ENCODE measurements at places on chromosomes 2 and 18. TPM values are rescaled to one million over a fixed set of nuclear protein-coding genes. Genes with fewer than 3 reads are reported as not detected.

DNA sequence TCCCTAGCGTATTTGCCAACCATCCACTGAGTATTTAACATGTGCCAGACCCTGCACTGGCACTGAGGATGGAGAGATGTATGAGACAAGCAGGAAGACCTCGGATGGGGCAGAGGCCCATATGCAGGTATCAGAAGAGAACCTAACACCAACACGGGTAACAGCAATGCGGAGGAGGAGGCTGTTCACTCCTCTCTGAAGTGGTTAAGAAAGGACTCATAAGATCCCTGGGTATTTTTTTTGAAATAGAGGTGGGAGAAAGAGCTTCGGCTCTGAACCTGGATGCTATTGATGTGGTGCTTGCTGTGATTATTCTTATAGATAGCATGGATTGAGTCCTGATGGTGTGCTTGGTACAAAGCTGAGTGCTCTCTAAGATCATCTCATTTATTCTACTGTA, 418.3 kb downstream of the LPIN1 start:
- DNase-seq = no peak

- no peak for DNase-seq
Measured at GRCh38 chr18:9453283-9453682, 22.0 kb upstream of the RALBP1 start.

DNA sequence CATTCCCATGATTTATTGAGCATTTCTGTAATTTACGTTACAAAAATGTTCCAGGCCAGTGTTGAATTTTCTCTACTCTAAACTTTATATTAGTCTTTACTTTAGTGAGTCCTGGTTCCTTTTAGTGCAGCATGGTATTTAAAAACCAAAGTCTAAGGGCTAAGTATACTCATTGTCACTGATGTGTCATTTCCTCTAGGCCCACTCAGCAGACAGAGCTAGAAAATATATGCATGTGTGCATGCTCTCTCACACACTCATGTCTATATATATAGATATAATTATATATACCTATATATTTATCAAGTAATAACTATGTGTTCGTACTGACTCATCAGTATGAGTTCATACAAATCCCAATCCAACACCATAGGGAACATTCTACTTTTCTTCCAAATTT, 132.5 kb upstream of the SLC8A1 start:
- DNase-seq = no peak

GRCh38 chr18:24999650-25000267, 352.2 kb downstream of the ZNF521 start:
- DNase-seq = no peak

DNA sequence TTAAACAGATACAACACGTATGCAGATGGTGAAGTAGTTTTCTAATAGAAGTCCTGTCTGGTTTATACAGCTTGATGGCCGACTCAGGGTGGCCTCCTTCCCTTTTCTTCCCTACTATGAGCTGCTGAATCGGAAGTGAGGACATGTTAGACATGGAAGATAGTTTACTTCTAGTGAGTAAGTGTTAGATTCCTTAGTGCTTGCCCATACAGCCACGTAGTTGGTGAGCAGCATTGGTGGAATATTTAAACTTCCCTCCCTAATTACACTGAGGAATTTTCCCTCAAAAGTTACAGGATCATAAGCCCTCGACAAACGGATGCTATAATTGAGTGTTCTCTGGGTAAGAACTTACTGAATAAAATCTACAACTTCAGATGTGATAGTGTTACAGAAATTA, 52.1 kb downstream of the RHBDD1 start:
- no peak for DNase-seq

DNA sequence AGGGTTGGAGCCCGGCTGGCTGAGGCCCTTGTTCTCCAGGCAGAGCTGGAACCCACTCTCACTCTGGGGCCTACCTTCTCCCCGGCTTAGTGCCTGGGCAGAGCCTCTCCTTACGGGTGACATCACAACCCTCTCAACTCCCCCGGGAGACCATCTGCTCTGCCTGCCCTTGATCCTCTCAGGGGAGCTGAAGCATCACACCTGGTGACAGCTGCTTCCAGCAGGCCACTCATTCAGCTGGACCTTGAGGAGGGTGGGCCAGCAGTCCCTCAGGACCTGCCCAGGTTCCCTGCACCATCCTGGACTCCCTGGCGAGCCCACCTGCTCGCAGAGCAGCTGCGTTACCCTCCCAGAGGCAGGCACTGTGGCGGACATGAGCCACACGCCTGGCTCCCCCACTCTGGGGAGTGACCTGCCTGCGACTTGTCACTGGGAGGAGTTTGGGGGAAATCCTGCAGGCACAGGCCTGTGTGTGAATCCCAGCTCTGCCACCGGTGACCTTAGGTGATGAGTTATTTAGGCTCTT, 13.1 kb downstream of the HS6ST1 start:
- no peak for DNase-seq

GRCh38 chr18:72830109-72830508, 37.7 kb downstream of the NETO1 start:
- DNase-seq = no peak

DNA sequence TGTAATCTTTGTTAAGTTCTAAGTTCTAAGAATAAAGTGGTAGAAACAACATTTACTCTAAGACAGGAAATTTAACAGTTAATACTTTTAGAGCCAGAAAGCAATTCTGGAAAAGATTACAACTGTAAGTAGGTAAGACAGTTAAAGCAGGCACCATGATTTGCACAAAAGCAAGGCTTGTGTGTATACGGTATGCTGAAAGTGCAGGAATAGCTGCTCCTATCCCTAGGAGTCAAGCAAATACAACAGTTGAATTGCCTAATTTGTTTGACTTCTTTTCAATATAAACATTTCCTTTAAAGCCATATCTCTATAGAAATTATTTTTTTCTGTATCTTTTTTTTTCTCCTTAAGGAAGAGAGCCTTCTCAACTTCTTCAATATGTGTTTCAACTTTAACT, 116.4 kb downstream of the KCNJ3 start:
- DNase-seq = no peak

DNA sequence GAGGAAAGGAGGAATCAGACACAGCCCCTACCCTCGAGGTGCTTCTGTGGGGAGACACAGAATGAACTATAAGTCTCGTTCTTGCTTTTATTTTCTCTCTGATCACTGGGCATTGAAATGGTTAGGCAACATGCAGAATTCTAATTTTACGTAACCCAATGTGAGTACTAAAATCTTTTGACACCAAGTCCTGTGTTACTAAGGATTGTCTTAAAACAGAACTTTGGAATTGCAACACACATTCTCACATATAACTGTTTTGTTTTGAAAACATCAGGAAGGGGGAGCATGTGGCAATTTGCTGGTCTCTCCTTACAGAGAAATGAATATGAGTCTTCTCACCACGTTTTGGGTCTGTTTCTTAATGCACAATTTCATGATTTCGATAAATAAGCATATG, 23.6 kb upstream of the SULT1C4 start:
- DNase-seq = no peak

GRCh38 chr2:228848638-228849037, 422.4 kb downstream of the PID1 start:
- DNase-seq = no peak

GRCh38 chr2:42910645-42911405, 118.4 kb upstream of the HAAO start:
- DNase-seq = no peak

DNA sequence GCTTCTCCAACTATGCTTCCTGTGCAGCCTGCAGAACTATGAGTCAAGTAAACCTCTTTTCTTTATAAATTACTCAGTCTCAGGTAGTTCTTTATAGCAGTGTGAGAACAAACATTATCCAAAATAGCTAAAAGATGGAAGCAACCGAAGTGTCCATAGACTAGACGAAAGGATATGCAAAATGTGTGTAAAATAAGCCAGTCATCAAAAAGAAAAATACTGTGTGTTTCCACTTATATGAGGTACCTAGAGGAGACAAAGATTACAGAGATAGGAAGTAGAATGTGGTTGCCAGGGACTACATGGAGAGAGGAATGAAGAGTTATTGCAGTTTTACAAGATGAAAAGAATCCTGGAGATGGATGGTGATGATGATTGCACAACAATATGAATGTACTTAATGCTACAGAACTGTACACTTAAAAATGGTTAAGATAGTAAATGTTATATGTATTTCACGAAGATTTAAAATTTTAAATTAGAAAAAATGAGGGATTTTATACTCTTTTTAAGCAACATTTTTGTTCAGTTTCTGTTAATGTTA, 99.3 kb upstream of the FN1 start:
- no peak for DNase-seq

DNA sequence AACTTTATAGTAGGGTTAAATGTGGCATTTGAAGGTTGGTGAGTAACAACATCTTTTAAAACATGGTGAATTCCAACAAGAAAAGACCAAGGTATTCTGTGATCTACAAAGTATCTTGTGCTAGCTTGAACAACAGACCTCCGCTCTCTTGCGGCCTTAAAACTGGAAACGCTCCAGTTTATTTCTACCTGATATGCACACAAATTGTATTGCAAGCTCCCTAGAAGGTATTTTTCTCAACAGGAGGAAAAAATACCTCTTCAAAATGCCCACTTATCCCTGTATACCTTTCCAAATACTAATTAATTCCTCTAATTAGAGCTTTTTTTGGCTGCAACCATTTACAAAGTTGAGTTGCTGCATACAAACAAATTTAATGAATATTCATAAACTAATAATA, 69.5 kb downstream of the KCNH7 start:
- no peak for DNase-seq

DNA sequence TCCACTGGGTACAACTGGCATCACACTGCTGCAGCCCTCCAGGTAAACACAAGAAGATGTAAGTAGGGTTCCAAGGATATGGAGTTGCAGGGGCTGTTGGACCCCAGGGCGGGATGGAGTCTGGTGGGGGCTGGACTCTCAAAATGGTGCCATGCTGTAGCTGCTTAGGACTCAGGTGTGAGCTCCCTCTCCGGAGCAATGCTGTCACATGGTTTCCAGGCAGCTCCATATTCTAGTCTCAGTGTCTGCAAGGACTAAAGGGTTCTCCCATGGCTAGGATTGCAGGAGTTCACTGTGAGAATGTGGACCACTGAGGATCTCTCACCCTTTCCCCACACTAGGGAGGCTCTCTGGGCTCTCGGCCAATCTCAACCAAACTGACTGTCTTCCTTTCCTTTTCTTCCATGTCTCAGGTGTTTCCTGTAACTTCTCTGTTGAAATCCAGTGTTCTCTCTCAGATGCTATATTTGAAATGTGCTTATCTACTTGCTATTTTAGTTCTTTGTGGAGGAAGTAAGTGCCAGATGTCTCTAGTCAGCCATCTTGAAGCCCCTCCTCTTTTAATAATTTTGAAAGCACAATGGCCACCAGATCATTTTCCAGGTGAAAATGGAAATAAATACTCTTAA, 57.6 kb downstream of the CCNT2 start:
- DNase-seq = no peak

DNA sequence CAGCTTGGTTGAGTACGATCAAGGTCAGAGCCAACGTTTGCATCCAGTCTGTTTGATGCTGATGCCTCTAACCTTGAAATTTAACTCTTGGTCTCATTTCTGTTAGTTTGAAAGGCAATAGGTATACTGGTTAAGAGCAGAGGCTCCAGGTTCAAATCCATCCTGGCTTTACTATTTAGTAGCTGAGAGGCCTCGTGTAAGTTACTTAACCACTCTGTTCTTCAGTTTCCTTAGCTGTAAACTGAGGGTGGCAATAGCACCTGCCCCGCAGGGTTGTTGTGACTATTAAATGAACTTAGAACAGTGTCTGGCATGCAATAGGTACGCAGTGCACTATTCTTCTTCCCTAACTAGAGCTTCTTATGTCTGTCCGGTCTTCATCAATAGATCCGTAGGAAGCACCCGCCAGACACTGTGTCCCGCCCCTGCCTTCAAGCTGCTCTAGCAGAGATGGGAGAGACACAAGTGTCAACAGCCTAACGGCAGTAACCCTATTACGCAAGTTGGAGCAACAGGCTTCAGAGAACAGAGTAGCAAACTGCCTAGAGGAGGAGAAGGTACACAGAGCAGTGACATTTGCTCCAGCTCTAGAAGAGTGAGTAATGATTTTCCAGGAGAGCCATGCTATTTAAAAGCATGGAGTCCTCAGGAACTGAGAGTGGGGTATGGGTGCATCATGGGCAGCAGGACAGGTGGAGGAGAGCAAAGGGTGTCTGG, 62.7 kb upstream of the ST3GAL5 start:
- DNase-seq = no peak

- DNase-seq = no peak
Measured at GRCh38 chr2:238567067-238567855, 140.5 kb downstream of the ASB1 start.

DNA sequence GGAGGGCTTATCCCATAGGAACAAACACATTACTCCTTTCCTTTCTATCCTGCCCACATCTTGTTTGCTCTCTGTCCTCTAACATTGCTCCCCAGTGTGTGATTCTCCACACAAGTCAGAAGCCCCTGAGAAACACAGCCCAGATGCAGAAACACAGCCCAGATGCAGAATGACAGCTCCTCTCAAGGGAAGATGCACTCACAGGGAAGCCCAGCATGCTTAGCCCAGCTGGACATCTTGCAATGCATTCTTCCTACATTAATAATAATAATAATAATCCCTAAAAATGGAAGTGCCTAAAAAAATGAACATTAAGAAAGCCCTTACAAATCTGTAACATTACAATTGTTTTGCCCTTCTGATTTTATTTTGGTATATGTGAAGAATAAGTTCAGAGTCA, 172.1 kb downstream of the CBLN2 start:
- DNase-seq = no peak

DNA sequence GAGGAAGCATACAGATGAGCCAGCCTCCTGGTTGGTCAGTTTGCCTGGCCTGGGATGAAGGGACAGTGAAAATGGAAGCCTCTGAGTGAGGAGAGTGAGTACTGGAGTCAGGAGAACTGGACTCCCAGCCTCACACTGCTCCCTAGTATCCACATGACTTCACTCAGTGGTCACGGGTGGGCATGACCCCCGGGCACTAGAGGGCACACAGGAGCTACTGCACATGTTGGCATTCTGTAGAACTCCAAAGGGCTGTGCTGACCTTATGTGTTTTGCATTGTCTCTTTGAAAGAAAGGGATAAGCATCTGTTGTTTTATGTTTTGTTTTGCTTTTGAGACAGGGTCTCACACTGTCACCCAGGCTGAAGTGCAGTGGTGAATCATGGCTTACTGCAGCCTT, 23.7 kb downstream of the NCAPH start:
- DNase-seq = peak; percentile 59

- peak; percentile 63 for DNase-seq
Measured at GRCh38 chr2:19488009-19488691, 129.7 kb upstream of the OSR1 start.

- no peak for DNase-seq
Measured at GRCh38 chr2:36367895-36368353, 12.3 kb downstream of the CRIM1 start.

- peak; percentile 64 for DNase-seq
Measured at GRCh38 chr2:68196120-68196716, 38.5 kb downstream of the PNO1 start.

GRCh38 chr2:13114391-13114790, 397.7 kb downstream of the TRIB2 start:
- no peak for DNase-seq

- no peak for DNase-seq
Measured at GRCh38 chr2:104678181-104678580, 175.7 kb upstream of the POU3F3 start.

The CYB5A gene
- 27.1 TPM for total RNA-seq

The BCL11A gene
- not detected for total RNA-seq

The DHRS9 gene
- not detected for total RNA-seq

The AP1S3 gene
- total RNA-seq = 12.9 TPM

The THSD7B gene
- total RNA-seq = not detected

The PTPN18 gene
- total RNA-seq = 82.3 TPM

The NFU1 gene
- 40.9 TPM for total RNA-seq

The FHOD3 gene
- total RNA-seq = not detected

The IL1R1 gene
- 0.41 TPM for total RNA-seq
